ENCODE measurements at places on chromosomes 7 and 10.

DNA sequence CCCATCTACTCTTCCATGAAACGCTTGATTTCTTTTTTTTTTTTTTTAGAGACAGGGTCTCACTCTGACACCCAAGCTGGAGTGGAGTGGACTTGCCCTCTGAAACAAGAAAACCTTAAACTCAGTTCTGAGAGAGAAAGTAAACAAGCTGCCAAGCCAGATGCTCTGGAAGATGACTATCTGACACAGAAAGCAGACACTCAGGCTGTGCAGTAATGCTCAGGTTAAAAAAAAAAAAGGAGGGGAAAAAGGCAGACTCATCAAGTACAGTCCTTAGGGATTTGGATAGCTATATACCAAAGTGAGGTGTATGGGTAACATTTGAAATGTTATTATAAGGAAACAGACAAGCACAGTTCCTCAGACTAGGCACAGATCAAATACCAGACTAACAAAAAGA lies 80.5 kb downstream of the IDE start:
- no peak for DNase-seq

GRCh38 chr10:3407208-3407607 lies 234.6 kb upstream of the PITRM1 start:
- DNase-seq, result no peak

DNA sequence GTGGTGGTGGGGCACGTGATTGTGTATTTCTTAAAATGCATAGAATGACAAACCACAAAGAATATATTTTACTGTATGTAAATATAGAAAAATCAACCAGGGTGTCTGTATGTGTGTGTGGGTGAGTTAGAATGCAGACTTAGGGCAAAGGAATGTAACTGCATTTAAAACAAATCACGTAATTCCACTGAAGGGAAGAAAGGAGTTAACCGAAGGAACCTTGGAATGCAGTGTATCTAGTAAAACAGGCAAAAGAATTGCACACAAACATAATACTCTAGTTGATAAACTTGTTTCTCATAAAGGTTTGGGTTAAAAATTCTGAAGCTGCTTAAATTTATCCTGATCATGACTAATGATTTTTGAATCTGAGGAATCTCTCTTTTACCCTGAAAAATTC lies 134.9 kb downstream of the ADRA2A start:
- DNase-seq, result no peak

GRCh38 chr7:112205343-112206237 lies 609 bp downstream of the DOCK4 start:
- no peak for DNase-seq

- no peak for DNase-seq
Observed at GRCh38 chr10:115846528-115846927, 426.5 kb downstream of the GFRA1 start.

DNA sequence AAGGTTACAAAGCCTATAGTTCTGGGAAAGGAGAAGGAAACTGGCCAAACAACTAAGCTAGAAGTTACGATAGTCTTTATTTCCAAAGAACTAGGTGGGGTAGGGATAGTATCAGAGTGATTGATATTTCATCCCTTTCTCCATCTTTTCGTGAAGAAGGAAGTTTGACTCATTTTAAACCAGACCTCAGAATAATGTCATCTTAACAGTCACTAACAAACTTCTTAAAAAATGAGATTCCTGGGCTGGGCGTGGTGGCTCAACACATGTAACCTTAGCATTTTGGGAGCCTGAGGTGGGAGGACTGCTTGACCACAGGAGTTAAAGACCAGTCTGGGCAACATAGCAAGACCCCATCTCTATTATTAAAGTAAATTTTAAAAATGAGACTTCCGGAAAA lies 69.4 kb downstream of the ARL4A start:
- no peak for DNase-seq

DNA sequence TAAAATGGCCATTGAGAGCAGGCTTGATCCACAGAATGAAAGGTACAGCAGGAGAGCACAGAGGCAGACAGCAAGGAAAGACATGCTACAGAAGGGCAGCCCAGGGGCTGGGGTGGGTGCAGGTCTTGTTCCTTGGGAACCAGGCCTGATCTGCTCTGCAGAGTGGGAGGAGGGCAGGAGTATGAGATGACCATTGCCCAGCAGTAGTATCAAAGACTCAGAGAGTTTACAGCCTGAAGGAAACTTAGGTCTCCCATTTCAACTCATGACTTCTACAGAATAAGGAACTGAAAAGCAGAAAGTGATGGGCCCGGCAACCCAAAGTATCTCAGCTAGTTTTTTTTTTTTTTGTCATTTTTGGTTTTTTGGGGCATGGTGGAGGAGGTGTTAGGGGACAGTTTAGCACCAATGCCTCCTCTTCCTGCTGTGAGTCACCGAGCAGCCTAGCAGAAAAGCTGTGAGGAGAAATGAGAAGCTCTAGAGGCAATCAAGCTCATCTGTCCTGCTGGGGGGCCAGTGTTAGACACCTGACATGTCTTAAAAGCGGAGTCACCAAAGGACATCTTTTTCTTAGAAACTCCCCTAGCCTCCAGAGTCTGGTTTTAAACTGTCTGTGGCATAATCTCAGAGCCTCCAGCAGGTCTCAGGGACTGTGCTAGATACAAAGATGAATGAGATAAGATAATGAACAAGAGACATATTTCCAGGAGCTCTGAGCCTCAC lies 34.3 kb upstream of the HERPUD2 start:
- DNase-seq, result no peak

Data from NCI-H774 (cell line).